Calu3 (cell line): ENCODE measurements at places on chromosomes 5 and 9. TPM values are rescaled to one million over a fixed set of nuclear protein-coding genes. Genes with fewer than 3 reads are reported as not detected.
A peak's percentile ranks its signal among the peaks of the same experiment; 100 is the strongest.

DNA sequence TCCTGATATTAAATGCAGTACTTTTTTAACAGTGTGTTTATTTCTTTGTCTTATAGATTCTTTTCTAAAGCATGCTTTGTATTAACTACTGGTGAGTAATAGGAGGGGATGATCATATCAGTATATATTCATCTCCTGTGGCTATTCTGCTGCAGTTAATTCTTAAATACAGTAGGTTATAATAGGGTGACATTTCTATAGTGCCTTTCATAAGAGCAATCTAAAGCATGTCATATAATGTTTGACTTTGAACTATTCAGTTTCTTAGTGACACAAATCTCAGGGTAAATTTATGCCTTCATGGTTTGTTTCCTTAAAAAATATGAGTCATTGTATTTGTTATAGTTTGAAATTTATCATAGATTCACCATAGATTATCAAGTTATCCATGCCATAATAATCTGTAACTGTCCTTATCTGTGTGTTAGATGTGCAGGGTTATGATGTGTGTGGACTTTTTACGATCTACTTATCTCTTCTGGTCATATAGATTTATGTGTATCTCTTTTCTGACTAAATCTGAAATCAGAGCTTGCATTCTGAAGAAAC lies 1019.5 kb downstream of the NR2F1-AS1 start:
- DNase-seq, result no peak

- DNase-seq, result no peak
These were observed 49.6 kb downstream of the ANKRD55 start for GRCh38 chr5:56183506-56183905.

DNA sequence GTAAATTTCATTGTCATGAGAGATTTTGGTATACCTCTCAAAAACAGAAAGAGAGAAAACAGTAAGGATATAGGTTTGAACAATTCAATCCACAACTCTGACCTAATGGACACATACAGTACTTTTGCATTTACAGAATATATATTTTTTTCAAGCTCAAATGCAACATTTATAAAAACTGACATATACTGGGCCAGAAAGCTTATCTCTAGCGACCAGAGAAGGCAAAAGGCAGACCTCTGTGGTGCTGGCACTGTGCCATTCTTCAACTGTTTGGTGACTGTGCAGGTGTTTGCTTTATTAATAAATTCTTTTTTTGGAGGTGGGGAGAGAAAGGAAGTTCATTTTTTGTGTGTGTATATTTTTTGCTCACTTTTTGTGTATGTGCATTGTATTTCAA lies 6.0 kb upstream of the PLAC8L1 start:
- DNase-seq, result no peak

DNA sequence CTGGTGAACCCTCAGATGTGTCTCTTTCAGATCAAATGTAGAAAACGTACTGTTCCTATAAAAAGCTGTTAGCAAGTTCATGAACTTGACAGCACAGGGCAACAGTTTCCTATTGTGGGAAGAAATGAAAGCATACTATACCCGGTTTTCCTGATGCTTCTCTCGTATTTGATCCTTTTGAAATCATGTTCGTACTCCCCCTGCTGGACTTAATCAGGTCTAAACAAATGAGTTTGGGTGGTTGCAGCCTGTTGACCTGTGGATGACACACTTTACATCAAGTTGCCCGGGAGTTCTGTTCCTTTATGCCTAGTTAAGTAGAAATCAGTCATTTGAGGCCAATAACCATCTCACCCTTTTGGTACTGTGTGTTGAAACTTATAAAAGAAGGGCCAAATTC lies 1992.3 kb downstream of the MAT2B start:
- DNase-seq, result peak; percentile 42

- DNase-seq, result no peak
These were observed 807 bp upstream of the PLGRKT start for GRCh38 chr9:5438301-5439162.

DNA sequence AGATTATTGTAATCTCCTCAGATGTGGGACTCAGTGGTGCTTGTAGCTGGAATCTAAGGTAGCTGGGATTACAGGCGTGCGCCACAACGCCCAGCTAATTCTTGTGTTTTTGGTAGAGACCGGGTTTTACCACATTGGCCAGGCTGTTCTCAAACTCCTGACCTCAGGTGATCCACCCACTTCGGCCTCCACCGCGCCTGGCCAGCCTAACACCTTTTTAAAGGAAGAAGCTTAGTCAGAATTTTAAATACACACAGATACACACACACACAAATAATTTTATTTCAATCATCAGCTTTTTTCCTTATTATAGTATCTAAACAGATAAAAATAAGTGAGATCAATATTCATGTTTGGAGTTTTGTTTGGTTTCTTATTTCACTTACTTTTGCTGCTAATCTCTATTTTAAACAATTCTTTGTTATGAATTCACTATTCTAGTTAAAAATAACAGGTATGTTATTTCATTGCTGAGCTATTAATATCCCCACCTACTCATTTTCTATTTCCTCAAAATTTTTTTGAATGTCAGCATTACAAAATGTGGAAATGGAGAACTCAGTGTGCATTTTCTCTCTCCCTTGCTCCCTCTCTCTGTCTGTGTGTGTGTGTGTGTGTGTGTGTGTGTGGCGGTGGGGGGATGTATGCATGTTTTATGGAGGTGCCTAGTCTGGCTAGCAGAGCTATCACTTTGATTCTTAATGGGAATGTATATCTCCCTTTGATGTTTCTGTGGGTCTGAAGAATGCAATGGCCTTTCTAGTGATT lies 960.6 kb upstream of the DMAC1 start:
- DNase-seq, result no peak

Gene FOXI1
- total RNA-seq, result not detected in 2 replicates

DNA sequence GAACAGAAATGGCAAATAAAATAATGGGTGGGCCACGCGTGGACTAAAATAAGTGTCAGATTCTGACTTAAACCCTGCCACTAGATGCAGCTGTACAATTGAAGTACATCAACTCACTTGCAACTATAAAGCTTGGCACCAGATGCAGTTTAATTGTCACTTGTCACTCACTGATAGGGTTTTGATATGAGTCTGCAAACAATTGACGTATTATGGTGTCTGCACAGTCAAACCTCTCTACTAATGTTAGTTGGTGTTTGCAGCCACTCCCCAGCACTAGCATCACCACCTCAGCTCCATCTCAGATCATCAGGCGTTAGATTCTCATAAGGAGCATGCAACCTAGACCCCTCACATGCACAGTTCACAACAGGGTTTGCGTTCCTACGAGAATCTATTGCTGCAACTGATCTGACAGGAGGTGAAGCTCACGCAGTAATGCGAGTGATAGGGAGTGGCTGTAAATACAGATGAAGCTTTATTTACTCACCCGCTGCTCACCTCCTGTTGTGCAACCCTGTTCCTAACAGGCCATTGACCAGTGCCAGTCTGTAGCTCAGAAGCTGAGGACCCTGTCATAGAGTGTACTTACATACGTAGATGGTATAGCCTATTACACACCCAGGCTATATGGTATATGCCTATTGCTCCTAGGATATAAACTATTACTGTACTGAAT lies 72.1 kb upstream of the SEMA6A start:
- DNase-seq, result no peak

Gene ADAMTS6
- 0.86 and 1.2 TPM in 2 replicates for total RNA-seq

DNA sequence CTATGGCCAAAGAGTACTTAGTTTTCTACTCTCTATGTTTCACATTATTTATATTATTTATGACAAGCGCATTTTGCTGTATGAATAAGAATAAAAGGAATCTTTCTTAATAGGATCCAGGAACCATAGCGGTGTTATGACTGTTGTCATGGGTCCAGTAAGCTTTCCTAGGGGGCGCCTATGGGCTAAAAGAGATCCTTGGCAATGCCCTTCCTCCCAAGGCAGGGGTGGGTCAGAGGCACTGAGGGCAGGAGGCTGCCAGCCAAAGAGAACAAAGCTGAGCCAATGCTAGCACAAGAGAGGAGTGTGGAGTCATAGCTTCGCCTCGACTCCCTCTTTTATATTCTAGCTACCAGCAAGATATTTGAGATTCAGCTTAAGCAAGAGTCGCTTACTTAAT lies 98.4 kb upstream of the GNAQ start:
- DNase-seq, result peak; percentile 10

DNA sequence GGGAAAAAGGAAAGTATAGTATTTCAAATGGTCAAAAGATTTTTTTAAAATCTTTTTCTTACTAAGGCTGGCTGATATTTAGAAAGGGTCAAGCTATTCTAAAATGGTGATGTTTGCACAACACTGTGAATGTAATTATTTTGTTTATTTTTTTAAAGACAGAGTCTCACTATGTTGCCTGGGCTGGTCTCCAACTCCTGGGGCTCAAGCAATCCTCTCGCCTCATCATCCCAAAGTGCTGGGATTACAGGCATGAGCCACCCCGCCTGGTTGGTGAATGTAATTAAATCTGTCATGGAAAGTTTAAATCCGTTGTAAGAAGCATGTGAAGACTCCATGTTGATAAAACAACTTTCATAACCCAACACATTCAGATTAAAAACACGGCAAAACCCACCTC lies 2.6 kb downstream of the UBTD2 start:
- no peak for DNase-seq

DNA sequence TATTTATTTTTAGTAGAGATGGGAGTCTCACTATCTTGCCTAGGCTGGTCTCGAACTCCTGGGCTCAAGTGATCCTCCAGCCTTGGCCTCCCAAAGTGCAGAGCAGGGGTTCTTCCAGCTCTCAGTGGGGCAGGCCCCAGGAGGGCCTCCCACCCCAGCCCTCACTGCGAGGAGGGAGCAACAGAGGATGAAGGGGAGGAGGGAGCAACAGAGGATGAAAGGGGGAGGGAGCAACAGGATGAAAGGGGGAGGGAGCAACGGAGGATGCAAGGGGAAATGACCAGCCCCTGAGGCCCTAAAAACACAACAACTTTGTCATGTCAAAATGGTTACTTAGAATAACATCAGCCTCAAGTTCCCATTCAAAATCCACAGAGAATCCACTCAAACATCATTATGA lies 10.0 kb downstream of the TRIM14 start:
- no peak for DNase-seq

GRCh38 chr9:88596376-88596775 lies 61.4 kb downstream of the NXNL2 start:
- no peak for DNase-seq

Gene RNF183
- total RNA-seq, result 0.76 and 1.5 TPM in 2 replicates

DNA sequence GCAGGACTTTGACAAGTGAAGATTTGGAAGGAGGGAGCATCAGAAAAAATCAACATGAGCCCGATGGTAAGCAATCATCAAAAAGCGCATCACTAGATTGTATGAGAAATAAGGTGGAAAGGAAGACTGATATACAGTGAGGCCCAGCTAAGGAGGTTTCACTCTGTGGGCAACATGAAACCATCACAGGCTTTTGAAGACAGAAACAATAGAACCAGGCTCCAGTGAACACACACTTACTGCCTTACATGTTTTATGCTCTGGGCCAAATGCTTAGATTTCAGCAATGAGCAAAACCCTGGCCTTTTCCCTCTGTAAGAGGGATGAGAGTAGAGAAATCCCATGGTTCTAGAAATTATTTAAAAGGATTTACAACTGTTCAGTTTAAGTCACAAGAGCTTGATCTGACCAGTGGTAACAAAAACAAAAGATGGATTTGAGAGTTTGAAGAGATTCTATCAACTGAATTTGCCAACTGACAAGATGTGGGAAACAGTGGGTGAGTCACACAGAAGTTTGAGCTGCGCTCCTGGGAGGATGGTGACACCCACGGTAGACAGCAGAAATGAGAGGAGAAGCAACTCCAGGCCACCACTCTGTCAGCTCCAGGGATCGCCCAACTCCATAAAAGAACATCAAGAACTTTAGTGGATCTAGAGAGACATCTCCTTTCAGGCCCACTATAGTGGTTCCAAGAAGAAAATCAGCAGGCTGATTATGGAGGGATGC lies 261.8 kb downstream of the MCTP1 start:
- DNase-seq, result no peak

DNA sequence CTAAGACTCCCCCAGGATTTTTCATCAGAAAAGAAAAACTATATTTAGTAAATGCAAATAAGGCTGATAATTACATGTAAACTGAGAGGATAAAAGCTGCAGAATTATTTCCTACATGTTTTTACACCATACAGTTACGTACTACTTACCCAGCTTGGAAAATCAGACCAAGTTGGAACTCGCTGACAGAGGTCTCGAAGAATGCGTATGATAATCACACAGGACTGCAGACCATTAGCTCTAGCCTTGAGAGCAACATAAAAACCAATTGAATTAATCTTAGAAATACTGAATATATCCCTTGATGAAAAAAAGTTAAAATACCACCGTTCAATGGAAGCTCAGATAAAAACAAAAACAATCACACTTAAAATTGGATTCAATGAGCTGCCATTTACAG lies 65.6 kb downstream of the ZFR start:
- DNase-seq, result no peak

GRCh38 chr5:1322036-1322900 lies 22.6 kb downstream of the CLPTM1L start:
- no peak for DNase-seq

- no peak for DNase-seq
These were observed 20.0 kb downstream of the OR2V1 start for GRCh38 chr5:181111010-181111409.

Gene PTGDS
- not detected in 2 replicates for total RNA-seq

GRCh38 chr5:171494452-171495121 lies 75.1 kb downstream of the FGF18 start:
- peak; percentile 53 for DNase-seq

Gene INSYN2B
- total RNA-seq, result not detected in 2 replicates

DNA sequence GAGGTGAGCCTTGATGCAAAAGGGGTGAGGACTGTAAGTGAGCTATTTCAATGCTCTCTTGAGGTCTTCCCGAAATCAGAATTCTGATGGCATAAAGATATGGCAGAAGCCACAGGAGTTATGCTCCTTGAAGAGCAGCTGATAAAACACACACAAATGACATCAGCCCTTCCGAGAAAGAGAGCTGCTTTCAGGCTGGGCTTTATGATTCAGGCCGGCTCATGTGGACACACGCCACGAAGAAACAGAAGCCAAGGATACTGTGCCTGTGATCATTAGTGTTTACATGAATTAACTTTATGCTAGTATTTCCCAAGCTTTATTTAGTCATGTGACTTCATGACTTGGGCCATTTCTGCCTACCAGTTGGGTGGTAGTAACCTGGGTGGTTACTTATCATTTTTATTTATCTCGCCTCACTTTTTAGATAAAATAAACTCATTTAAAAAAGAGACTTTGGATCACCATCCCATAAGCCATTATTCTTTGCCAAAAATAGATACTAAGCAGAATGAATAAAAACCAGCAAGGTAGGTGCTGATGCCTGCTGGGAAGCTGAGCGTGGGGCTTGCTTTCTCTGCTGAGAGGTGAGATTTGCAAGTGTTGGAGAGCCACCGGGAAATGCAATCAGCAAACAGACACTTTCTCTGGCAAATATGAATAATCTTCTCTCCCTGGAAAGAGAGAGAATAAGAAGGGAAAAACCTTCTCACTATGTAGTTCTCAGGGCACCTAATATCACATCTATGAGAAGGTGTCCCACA lies 73.0 kb upstream of the SLC25A51 start:
- no peak for DNase-seq
